ENCODE measurements at places on chromosomes 2 and 18.
A peak's percentile ranks its signal among the peaks of the same experiment; 100 is the strongest.

GRCh38 chr2:140639628-140640027 lies 1491.2 kb downstream of the LRP1B start:
- no peak for DNase-seq

GRCh38 chr2:28802975-28803429 lies 7.6 kb upstream of the SPDYA start:
- no peak for DNase-seq

GRCh38 chr2:20062615-20063545 lies 11.5 kb upstream of the LAPTM4A start:
- DNase-seq = peak; percentile 54

GRCh38 chr2:4976407-4976806 lies 715.8 kb upstream of the SOX11 start:
- no peak for DNase-seq

GRCh38 chr2:9212661-9213411 lies 6.2 kb downstream of the ASAP2 start:
- peak; percentile 53 for DNase-seq

DNA sequence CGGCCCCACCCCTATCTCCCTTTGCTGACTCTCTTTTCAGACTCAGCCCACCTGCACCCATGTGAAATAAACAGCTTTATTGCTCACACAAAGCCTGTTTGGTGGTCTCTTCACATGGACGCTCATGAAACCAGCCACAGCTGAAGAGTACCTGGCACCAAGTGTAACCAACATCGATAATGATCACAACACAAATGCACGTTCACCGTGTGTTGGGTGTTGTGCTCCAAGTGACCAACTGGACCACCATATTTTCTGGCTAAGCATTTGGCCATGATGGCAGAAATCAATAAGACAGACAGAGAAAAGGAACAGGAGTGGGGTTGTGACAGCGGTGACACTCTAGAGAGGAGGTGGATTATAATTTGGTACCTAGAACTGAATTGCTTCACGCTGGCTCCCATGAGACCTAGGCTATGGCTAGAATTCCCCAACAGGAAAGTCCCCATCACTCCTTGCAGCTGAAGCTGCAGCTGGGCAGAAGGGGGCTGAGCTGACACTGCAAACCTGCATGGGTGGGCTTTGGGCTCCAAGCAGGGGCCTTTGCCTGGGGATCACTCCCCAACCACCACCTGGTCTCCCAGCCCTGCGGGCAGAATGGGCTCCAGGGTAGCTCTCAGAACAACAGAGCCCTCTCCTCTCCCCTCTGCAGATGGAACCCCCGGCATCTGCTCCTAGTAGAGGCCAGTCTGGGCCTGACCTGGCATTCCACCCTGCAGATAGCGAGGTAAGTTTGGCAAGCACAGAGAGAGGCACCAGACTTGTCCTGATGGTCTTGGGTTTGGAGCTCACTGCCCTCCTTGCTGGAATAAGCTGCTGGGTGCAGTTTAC lies 14.6 kb upstream of the LRRFIP1 start:
- DNase-seq = no peak

DNA sequence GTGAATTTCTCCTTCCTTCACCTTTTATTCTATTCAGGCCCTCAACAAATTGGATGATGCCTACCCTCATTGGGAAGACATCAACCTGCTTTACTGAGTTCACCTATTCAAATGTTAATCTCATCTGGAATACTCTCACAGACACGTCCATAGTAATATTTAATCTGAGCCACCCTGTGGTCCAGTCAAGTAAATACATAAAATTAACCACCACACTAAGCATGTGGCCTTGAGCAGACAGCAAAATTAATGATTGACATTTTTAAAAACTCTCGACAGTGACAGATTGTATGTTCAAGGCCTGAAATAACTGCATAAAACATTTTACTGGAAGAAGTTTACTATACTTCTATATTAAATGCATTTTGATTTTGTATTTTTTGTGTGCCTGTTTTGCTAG lies 540.6 kb upstream of the GCFC2 start:
- DNase-seq = no peak

GRCh38 chr2:43219383-43220228 lies 6.8 kb downstream of the ZFP36L2 start:
- DNase-seq = peak; percentile 90

DNA sequence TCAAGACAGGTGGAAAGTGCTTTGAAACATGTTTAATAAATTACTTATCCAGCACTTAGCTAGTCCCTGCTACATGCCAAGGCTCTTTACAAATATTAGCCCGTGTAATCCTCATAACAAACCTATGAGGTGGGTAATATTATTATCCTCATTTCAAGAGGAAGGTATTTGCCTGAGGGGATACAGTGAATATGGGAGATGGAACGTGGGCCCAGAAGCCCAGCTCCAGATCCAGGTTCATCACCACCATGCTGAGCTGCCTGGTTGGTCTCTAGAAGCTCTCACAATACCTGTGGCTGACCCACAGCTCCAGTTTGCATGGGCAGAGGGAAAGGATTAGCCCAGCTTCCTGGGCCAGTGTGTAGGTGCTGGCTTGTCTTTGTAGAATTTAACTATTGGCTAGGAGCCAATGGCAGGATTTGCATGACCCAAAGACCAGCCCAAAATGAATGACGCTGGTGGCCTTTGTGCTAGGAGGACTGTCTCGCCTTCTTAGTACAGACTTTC lies 61.6 kb upstream of the ATP8B1 start:
- no peak for DNase-seq

- DNase-seq = no peak
Measured at GRCh38 chr2:98060277-98060676, 26.7 kb upstream of the VWA3B start.

DNA sequence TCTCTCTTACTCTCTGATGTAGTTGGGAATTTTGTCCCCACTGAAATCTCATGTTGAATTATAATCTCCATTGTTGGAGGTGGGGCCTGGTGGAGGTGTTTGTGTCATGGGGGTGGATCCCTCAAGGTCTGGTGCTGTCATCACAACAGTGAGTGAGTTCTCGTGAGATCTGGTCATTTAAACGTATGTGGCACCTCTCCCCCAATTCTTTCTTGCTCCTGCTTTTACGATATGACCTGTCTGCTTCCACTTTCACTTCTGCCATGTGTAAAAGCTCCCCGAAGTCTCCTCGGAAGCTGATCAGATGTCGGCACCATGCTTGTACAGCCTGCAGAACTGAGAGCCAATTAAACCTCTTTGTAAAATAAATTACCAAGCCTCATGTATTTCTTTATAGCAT lies 337.8 kb upstream of the CDH2 start:
- no peak for DNase-seq

- no peak for DNase-seq
Measured at GRCh38 chr18:35728676-35729075, 147.1 kb downstream of the GALNT1 start.

DNA sequence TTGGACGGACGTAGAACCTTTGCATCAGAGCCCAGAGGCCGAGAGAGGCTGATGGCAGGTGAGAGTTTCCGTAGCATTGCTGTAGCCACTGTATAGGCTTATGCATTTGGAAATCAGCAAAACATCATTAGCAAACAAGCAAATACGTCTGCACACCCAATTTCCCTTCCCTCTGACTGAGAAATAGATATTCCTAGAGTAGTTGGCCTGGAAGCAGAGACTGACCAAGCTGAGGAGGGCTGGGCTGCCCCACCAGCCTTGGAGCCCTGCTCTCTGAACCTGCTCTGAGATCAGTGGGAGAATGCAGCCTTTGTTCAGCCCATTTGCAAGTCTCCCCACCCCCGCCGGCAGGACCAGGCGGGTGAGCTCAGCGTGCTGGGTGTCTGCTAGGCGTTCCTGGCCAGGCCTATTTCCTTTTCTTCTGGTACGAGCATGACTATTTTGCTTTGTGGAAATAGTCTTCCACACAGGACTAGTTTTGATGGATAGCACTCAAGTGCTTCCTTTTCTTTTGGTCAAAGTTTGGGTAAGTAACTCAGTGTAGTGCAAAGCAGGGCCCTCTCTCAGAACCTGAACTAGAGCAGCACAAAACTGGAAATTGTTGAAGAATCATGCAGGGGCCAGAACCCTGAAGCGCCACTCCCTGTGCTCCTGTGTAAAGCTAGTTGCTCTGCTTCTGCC lies 21.9 kb upstream of the RNF149 start:
- DNase-seq = peak; percentile 67

GRCh38 chr2:158953926-158954763 lies 14.3 kb upstream of the TANC1 start:
- peak; percentile 86 for DNase-seq

DNA sequence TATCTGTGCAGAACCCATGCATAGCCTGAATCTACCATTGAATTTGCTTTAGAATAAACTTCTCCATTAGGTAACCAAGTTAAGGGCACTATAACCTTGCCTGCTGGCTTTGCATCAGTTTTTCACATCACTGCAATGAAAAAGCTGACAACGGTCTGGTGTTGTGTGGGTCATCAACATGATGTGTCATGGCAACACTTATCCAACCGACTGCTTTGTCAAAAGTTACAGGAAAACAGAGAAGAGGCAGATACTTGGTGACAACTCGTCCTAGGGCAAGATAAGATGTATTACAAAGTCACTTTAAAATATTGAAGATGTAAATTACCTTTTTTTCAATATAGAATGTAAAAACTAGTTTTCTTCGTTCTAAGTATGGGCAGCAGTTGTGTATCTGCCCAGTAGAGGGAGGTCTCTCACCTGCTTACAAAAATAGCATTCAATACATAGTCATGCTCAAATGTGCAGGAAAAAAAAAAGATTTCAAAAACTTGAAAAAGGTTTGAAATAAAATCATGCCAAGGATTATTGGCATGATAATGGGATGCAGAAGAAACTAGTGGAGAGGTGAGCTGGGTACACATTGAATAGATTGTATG lies 96.3 kb downstream of the EVA1A start:
- no peak for DNase-seq

DNA sequence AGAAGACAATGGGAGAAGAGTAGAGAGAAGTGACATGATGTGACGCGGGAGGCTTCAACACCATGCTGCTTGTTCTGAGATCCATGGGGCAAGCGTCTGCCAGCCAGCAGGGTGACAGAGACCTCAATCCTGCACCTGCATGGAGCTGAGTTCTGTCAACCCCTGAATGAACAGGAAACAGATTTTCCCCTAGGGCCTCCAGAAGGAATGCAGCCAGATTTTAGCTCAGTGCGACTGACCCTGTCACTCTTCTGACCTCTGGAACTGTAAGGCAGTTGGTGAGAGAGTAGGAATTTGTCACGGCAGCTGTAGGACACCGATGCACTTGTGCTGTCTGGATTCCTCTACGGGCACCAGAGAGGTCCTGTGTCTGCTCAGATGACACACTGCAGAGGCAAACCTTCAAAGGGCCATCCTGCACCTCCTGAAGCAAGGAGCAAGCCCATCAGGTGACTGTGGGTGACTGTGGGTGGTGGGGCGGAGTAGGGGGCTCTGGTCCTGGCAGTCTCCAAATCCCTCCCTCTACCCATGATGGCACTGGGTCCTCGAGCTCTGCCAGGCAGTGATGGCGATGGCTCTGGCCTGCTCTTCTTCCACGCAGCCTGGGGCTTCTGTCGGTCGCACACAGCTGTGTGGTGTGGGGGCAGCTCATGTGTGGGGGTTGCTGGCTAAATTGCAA lies 194.3 kb upstream of the TWIST2 start:
- no peak for DNase-seq

- DNase-seq = no peak
Measured at GRCh38 chr2:122539311-122539710, 783.9 kb downstream of the TSN start.

DNA sequence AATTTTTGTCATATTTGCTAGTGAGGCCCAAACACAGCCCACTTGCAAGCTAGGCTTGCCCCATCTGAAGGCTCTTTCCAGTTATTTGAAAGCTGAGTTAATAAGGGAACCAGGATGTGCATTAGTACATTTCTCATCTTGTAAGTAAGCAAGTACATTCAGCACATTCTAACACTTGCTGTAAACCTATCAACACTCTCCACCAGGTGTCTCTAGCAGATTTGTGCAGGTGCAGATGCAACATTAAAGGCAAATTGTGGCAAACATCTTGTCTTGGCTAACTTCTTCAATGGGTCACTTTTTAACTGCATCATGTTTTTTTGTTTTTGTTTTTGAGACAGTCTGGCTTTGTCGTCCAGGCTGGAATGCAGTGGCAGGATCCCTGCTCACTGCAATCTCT lies 25.3 kb upstream of the MFSD6 start:
- DNase-seq = no peak

DNA sequence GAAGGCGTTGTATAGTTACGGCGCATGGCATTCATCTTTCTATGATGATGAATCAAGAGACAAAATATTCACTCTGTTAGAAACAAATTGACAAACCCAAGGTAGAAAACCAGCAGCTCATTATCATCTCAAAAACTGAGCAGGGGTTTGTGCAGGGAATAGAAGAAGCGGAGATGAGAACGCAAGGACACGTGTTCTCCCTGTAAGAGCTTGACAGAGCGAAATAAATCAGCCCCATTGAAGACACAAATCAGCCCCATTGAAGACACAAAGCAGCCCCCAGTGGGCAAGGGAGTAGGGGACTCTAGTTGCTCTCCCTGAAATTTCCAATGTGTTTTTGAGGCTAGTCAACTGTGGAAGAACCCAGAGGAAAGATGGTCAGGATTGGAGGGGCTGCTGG lies 199.2 kb downstream of the EPHA4 start:
- no peak for DNase-seq

DNA sequence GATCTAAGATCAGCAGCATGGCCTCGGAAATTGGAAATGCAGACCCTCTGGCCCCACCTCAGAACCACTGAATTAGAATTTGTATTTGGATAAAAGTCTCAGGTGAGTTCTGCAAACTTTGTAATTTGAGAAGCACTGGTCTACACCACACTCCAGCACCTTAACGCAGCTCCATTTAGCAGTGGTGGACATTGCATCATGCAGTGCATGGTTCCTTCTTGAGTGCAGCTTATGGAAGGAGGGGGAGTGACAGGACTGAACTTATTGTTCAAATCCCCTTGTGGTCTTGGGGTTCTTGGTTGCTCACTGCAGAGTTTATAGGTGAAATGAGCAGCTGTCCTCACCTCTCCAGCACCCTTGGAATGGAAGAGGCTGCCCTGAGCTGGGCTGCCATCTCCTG lies 17.4 kb upstream of the STEAP3 start:
- no peak for DNase-seq

GRCh38 chr2:179581605-179582004 lies 279.8 kb downstream of the ZNF385B start:
- DNase-seq = no peak

- DNase-seq = no peak
Measured at GRCh38 chr2:52390651-52391050, 1358.7 kb upstream of the NRXN1 start.

GRCh38 chr2:181916726-181917718 lies 25.5 kb downstream of the ITPRID2 start:
- DNase-seq = no peak

DNA sequence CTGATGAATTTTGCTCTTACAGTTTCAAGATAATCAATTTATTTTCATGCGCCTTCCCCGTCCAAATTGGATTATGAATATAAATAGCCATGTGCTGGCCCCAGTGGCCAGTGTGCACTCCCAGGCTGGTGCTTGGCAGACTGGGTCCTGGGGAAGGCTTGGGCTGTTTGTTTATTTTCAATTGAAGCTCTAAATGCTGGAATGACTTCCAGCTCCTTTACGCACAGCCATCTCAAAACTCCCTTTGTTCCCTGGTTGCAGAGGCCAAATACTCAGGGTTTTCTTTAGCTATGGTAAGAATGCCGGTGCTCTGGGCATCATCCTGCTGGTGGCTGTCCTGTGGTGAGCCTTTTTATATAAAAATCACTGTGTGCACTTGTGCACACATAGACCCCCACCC lies 131.5 kb downstream of the PRKCE start:
- DNase-seq = no peak
